ENCODE measurements at places on chromosomes 4 and X.

- peak; percentile 46 for DNase-seq
These were observed 433 bp upstream of the COQ2 start for GRCh38 chr4:83285055-83285407.

DNA sequence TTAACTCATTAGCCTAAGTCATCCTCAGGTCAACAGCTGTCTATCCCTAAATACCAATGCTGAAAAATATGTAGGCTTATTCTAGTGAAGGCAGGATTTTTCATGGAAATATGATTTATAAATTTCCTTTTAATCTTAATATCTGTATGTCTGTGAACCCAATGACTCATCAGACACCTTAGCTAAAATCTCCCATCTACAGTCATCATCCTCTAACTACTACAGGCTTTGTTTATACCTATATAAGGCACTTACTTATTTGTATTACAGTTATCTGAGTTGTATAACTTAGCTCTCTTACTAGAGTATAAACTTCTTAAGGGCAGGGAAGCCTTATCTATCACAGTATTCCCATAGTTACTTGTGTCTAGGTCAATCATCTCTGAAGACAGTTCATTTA lies 24.2 kb downstream of the AMMECR1 start:
- DNase-seq = no peak

DNA sequence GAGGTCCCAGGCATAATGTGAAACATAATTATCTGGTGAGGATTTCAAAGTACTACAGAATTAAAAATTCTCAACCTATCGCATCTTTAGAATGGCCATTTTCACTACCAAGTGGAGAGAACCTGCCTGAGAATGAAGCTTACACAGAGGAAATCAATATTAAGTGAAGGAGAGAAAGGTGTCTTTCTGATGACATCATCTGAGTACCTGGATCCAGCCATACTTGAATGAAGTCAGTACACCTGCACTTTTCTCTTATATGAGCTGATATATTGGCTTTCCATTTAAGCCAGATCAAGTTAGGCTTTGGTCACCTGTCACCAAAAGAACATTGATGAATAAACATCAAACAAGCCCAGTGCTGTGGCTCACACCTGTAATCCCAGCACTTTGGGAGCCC lies 118.9 kb upstream of the MED14 start:
- no peak for DNase-seq

DNA sequence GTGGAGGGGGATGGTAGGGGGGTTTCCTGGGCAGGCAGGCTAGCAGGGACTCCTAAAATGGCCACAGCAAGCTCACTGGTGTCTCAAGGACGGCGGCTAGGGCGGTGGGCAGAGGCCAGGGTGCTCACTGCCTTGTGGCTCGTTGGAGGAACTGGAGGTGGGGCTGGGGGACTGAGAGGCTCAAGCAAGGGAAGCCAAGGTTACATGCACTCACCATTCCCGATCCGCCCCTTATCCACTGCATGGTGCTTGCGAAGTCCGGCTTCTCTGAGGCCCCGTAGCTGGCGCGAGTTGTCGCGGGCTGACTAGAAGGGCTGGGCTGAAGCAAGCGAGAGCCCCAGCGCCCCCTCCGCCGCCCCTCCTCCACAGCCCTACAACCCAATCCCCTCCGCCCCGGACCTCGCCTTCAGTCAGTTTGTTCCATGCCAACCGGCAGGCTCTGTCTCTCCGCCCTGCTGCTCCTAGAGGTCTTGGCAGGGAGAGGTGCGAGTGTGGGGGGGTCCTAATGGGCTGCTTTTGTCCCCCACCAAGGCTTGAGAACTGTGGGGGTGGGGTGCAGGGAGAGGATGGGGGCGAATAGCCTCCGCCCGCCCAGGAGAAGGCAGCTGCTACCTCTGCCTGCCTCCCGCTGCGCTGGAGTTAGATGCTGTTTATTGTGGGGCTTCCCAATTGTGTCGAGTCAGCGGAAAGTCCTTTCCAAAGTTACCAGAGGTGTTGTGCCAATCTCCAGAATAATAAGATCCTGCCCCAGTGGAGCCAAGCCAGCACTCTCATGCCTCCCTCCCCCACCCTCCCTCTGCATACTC lies at the start of gene ARHGEF9:
Gene ARHGEF9, minus strand, starts transcription at position 313 of the 806 bp plus-strand sequence. Its CDS starts 69 bp downstream, at position 244.
- no peak for DNase-seq

DNA sequence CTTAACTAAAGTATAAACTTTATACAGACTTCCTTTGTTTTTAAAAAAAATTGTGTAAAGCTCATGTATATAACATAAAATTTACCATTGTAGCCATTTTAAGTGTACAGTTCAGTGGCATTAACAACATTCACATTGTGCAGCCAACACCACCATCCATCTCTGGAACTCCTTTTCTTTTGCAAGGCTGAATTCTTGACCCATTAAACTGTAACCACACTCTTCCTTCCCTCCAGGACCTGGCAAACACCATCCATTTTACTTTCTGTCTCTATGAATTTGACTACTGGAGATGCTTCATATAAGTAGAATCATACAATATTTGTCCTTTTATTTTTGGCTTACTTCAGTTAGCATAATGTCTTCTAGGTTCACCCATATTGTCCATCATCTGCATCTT lies 104.7 kb downstream of the RASL11B start:
- DNase-seq = no peak

DNA sequence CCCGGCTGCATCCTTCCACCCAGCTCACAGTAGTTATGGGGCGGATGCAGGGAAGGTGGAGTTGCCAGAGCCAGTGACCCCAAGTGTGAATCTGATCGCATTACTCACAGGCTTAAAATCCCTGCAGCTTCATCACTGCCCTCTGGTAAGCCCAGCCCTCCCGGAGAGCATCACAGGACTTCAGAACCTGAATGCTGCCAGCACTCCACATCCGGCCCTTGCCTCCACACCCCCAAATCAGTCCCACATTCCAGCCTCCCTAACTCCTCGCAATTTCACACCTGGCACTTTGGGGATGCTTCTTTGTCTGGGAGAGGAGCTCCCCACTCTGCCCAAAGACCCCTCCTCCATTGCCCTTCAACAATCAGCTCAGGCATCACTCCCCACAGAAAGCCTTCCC lies 15.6 kb downstream of the RASL11B start:
- no peak for DNase-seq

DNA sequence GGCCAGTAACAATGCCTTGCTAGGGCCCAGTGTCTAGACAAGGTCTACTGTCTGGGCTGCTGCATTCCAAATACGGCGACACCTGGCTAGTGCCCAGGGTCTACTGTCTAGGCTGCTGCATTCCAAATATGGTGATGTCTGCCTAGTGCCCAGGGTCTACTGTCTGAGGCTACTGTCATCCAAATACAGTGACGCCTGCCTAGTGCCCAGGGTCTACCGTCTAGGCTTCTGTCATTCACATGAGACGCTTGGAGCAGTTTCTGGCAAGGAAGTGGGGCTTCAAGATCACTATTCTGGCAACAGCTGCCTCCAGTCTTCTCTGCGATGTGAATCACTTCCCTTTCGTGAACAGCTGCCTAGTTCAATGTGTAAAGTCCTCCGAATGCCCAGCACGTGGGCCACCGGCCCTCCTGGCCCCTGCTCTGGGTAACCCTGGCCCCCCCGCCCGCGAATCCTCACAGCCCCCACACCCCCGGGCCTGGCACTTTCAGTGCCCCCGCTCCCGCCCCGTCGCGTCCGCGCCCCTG lies 12.7 kb downstream of the ACOX3 start:
- peak; percentile 24 for DNase-seq

DNA sequence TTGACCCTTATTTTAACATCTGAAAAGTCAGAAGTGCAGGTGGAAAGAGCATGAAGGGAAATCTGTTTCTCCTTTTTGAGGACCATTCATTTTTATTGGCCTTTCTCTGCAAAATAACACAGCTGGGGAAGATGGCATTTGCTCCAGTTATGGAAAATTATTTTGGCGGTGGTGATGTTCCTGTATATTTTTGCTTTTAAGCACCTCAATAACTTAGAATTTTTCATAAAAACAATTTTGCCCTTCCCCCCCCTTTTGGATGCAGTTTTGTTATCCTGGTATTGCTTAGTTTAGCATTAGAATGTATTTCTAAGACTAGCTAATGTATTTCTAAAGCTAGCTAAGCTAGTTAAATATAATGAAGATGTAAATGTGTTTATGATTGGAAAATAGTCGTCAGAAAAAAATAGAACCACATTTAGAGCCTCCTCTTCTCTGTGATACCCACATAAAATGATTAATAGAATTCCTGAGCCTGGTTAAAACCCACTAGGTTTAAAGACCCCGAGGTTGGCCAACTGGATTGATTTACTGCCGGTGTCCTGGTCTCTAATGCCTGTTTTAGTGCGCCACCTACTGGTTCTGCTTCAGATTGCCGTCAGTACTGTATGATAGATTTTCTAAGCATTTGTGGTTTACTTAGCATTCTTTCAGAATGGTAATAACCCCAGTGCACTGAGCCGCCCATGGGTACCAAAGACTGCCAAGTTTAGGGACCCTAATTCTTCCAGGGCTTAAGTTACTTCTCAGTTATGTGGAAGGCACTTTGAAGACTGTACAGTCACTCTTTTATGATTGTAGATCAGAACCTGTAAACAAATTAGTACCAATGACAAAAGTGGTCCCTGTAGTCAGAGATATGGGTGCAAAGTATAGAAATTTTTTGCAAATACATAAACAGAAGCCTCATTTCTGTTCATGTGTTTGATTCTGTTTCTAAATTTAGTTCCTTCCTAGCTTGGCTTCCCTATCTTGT lies 11.4 kb downstream of the KLF3 start:
- DNase-seq = peak; percentile 84

DNA sequence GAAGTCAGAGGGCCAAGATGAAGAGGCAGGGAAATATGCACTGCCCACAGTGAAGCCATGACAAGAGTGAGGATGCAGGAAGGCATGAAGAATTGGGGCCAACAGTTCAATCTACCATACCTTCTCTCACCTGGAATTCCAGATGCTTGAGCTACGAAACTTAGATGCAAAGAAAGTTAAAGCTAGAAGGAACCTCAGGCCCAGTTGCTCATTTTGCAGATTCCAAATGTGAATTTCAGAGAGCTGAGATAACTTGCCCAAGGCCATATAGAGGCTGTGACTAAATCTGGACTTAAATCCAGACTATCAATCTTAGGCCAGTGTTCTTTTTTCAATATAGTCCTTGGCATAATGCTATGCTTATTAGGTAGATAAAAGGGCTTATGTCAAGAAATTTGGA lies 92.7 kb downstream of the SRPX start:
- DNase-seq = no peak

GRCh38 chrX:129831091-129831885 lies 12.4 kb downstream of the ZDHHC9 start:
- no peak for DNase-seq

DNA sequence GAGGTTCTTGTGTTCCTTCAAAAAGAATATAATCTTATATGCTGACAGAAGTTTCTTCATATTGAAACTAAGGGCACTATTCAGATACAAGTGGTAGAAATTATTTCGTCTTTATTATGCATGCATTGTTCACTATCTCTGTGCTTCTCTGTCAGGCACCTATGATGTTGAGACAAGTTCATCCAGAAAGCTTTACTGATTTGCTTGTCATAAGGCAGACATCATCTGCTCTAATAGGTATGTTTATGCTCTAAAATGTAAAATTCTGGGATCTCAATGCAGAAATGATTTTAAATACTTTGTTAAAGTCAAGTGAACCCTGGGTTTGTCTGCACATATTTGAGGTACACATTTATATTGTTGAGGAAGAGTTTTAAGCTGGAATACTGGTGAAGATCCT lies 3.6 kb downstream of the UGT2B11 start:
- no peak for DNase-seq

DNA sequence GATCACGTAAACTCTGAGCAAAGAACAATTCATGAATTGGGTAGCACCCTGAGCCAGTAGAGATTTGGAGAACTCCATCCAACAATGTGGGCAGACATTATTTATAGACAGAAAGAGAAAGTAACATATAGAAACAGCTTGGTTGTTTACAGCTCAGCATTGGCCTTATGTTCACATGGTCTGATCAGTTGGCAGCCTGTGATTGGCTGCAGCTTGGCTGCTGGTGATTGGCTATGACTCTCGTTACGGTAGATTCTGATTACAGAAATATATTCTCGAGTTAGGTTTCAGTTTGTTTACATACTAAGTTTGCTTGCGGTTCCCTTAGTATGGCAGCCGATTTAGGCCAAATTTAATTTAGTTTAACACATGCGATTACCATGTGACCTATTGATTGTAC lies 663.4 kb downstream of the RAPGEF2 start:
- no peak for DNase-seq
